ENCODE measurements at places on chromosomes 5 and 9. TPM values are rescaled to one million over a fixed set of nuclear protein-coding genes. Genes with fewer than 3 reads are reported as not detected.

GRCh38 chr5:19497229-19497815, 490.7 kb downstream of the CDH18 start:
- H3K27ac ChIP-seq, result no peak overlapping the region
- H3K27me3 ChIP-seq, result no peaks in the 10 kb centered on the region
- no peaks in the 10 kb centered on the region for H3K36me3 ChIP-seq
- H3K4me3 ChIP-seq, result no peak overlapping the region
- H3K4me1 ChIP-seq, result no peaks in the 10 kb centered on the region

GRCh38 chr9:110638381-110638954, 30.1 kb upstream of the MUSK start:
- H3K27me3 ChIP-seq, result no peaks in the 10 kb centered on the region
- H3K4me1 ChIP-seq, result no peaks in the 10 kb centered on the region
- H3K36me3 ChIP-seq, result no peaks in the 10 kb centered on the region
- DNase-seq, result no peak
- no peak overlapping the region for H3K27ac ChIP-seq
- H3K4me3 ChIP-seq, result no peak overlapping the region

DNA sequence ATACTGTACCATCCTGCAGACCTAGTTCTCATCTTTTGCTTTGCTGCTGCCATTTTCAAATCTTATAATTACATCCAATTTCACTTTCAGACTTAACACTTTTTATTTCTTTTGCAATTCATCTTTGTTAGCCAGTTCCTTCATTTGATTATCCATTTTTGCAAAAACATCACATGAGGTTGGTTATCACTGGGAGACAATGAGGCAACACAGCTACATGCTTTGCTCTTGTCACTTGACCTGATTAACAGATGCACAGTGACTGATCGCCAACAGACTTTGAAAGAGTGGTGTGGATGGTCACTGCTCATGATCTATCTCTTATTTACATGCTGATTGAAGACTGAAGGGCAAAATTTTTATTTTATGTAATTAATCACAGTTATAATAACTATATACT, 17.0 kb upstream of the RNF20 start:
- no peaks in the 10 kb centered on the region for H3K36me3 ChIP-seq
- no peaks in the 10 kb centered on the region for H3K27me3 ChIP-seq
- DNase-seq, result no peak

GRCh38 chr5:105782501-105782900, 1888.2 kb downstream of the EFNA5 start:
- H3K4me1 ChIP-seq, result no peaks in the 10 kb centered on the region
- no peaks in the 10 kb centered on the region for H3K36me3 ChIP-seq
- no peak overlapping the region for H3K4me3 ChIP-seq
- DNase-seq, result no peak
- no peak overlapping the region for H3K27ac ChIP-seq
- H3K27me3 ChIP-seq, result no peaks in the 10 kb centered on the region

GRCh38 chr9:127937388-127938297, at the start of gene DPM2:
Gene DPM2, minus strand, starts transcription at chr9:127937854. Its CDS starts 34 bp downstream, at chr9:127937820.
- peak within 1 kb of the TSS; percentile 91 for H3K4me3 ChIP-seq
- no peaks in the 10 kb centered on the region for H3K27me3 ChIP-seq
- peaks cover 25% of the 10 kb centered on the region for H3K36me3 ChIP-seq
- no peaks in the 10 kb centered on the region for H3K4me1 ChIP-seq

DNA sequence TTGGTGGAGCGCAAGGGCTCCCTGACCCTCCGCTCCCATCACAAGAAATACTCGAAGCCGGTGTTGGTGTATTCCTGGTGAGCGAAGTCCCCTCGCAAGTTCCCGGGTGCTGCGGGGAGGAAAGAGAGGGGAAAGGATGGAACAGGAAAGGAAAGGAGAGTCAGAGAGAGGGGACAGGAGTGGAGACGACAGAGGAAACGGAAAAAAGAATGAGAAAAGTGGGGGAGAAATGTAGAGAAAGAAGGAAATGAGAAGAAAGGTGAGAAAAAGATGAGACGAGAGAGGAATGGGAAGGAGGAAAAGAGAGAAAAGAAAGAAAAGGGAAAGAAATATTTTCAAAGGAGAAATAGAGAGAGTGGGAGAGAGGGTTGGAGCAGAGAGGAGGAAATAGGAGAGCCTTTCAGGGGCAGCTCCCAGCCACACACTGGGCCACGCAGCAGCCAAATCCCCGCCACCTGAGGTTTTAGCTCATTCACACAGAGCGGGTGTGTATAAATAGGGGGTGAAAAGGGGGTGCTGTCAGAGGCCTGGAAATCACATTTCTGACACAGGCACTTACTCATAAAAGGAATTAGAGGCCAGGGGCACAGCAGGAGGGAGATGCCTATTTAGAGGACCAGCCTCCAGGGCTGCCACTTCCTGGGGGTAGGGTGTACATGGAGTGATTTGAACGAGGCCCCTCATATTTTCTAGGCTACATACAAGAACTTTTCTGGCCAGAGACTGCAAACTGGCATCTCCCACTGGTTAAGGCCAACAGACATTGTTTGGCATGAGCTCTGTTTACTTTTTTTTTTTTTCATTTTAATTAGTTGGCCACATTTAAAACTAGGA, 555 bp downstream of the CFAP95 start:
- peaks cover 6% of the 10 kb centered on the region for H3K4me1 ChIP-seq
- peak overlapping the region; percentile 88 for H3K4me3 ChIP-seq
- H3K27ac ChIP-seq, result no peak overlapping the region
- no peaks in the 10 kb centered on the region for H3K36me3 ChIP-seq
- DNase-seq, result peak; percentile 50

DNA sequence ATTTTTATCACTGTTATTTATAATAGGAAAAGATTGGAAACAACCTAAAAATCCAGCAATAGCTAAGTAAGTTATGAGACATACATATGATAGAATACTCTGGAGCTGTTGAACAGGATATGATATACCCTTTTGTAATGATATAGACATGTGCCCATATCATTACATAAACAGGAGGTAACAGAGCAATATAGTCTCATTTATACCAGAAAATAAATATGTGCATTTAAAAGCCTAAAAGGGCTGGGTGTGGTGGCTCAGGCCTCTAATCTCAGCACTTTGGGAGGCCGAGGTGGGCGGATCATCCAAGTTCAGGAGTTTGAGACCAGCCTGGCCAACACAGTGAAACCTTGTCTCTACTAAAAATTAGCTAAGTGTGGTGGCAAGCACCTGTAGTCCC, 2.3 kb upstream of the FABP6 start:
- H3K4me3 ChIP-seq, result no peak overlapping the region
- no peaks in the 10 kb centered on the region for H3K4me1 ChIP-seq
- H3K27me3 ChIP-seq, result no peaks in the 10 kb centered on the region

- no peak overlapping the region for H3K4me3 ChIP-seq
- no peaks in the 10 kb centered on the region for H3K27me3 ChIP-seq
Measured at GRCh38 chr5:66553916-66554575, 42.1 kb upstream of the MAST4 start.

GRCh38 chr9:35553670-35554543, 51.2 kb upstream of the TESK1 start:
- no peaks in the 10 kb centered on the region for H3K27me3 ChIP-seq
- H3K4me1 ChIP-seq, result no peaks in the 10 kb centered on the region
- peak; percentile 86 for DNase-seq
- no peak overlapping the region for H3K27ac ChIP-seq

DNA sequence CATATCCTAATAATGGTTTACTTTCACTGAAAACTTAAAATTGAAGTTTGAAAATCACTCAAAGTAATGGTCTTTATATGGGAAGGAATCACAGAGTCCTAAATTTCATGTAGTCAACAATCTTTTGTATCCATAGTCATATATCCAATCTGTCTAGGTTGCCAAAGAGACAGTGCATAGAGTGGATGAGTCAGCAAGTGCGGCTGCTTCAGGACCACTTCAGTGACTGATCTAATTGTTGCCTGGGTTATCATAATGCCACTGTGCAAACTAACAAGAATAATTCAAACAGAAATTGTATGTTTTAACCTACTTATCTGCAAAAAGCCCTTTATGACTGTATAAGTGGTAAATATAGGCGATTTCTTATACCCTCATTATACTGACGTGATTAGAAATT, 211.3 kb upstream of the PRR16 start:
- H3K4me1 ChIP-seq, result no peaks in the 10 kb centered on the region
- no peak overlapping the region for H3K4me3 ChIP-seq
- no peak for DNase-seq
- no peaks in the 10 kb centered on the region for H3K36me3 ChIP-seq
- H3K27ac ChIP-seq, result no peak overlapping the region
- H3K27me3 ChIP-seq, result no peaks in the 10 kb centered on the region

- no peaks in the 10 kb centered on the region for H3K27me3 ChIP-seq
- no peaks in the 10 kb centered on the region for H3K36me3 ChIP-seq
- H3K4me3 ChIP-seq, result no peak overlapping the region
- no peak overlapping the region for H3K27ac ChIP-seq
- DNase-seq, result no peak
- no peaks in the 10 kb centered on the region for H3K4me1 ChIP-seq
Measured at GRCh38 chr5:167001246-167001645, 1290.2 kb upstream of the WWC1 start.

DNA sequence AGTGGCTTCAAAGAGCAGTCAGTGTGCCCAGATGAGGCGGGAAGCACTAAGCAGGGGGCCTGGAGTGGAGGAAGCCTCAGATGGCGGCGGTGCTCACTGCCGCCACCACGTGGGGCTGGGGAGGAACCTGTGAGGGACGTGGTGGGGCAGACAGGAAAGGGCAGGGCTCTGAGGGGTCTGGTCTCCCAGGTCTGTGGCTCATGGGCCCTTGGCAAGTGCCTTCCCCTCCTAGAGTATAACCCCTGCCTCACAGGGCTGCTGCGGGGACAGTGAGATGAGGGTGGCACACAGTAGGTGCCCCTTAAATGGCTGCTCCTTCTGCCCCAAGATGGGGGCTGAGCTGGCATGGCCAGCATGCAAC, 26.6 kb downstream of the NR5A1 start:
- peaks cover 43% of the 10 kb centered on the region for H3K27me3 ChIP-seq
- no peaks in the 10 kb centered on the region for H3K4me1 ChIP-seq
- DNase-seq, result peak; percentile 91
- H3K4me3 ChIP-seq, result no peak overlapping the region

- H3K36me3 ChIP-seq, result no peaks in the 10 kb centered on the region
- no peaks in the 10 kb centered on the region for H3K4me1 ChIP-seq
- H3K4me3 ChIP-seq, result no peak overlapping the region
- no peak for DNase-seq
- H3K27me3 ChIP-seq, result no peaks in the 10 kb centered on the region
Measured at GRCh38 chr5:136052692-136053335, 24.0 kb downstream of the TGFBI start.

LARP1 gene
- total RNA-seq, result 193 TPM

ASPN gene
- not detected for total RNA-seq

TEK gene
- 3.1 TPM for total RNA-seq
